LNCaP clone FGC (cell line): ENCODE measurements at places on chromosomes 16 and 17.
A peak's percentile ranks its signal among the peaks of the same experiment; 100 is the strongest.

DNA sequence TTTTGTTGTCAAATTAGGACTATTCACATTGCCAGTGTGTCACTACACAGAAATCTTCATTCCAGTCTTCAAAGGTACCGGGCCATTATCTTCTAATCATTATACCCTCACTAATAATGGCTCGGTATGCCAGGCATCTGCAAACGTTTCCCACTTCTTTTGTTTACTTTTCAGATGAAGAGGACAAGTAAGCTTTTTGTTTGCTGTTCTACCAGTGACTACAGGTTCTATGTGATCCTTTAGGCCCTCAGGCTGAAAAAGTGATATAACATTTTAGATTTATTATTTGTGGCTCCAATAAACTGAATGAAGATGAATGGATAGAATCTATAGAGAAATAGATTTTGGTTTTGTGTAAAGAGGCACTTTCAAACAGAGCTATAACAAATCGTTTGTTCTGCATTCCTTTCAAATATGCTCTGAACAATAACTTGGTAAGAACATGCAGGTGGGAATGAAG, 403 bp upstream of the KRTAP3-1 start:
- peak; percentile 81 for DNase-seq

DNA sequence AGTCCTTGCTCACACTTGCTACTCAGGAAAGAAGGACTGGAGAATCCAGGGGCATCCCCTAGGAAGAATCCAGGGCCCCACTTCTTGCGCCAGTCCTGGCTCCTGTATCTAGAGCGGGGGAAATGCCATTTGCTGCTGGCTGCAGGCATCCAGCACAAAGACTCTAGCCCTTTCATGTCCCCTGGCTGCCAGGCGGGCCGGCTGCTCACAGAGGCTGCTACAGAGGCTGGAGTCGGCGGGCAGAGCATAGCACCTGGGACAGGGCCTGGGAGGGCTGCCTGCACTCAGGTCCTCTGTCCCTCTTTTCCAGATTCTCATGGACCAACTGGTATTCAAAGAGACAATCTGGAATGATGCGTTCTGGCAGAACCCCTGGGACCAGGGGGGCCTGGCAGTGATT, 13.8 kb downstream of the SMIM5 start:
- DNase-seq, result no peak

GRCh38 chr17:17537311-17538099, 41.3 kb upstream of the RASD1 start:
- DNase-seq, result no peak

DNA sequence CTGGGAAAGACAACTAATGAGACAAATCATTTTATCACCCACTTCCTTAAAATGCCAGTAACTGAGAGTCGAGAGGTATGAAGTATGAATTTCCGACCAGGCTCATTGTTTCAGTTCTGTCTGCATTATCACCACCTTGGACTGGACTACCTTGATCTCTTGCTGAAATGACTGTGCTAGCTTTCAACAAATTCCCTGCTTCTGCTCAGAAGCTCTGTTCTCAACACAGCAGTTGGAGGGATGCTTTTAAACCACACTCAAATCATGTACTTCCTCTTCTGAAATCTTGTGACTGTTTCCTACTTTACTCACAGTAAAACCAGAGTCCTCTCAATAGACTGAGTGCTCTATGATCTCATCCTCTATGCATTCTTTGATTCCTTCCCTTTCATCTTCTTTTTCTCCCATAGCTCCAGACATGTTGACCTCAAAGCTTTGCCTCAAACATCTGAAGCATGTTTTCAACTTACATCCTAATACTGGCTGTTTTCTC, 195.8 kb downstream of the KCNJ2 start:
- DNase-seq, result no peak

GRCh38 chr17:55690105-55690508, 32.6 kb downstream of the TMEM100 start:
- no peak for DNase-seq

DNA sequence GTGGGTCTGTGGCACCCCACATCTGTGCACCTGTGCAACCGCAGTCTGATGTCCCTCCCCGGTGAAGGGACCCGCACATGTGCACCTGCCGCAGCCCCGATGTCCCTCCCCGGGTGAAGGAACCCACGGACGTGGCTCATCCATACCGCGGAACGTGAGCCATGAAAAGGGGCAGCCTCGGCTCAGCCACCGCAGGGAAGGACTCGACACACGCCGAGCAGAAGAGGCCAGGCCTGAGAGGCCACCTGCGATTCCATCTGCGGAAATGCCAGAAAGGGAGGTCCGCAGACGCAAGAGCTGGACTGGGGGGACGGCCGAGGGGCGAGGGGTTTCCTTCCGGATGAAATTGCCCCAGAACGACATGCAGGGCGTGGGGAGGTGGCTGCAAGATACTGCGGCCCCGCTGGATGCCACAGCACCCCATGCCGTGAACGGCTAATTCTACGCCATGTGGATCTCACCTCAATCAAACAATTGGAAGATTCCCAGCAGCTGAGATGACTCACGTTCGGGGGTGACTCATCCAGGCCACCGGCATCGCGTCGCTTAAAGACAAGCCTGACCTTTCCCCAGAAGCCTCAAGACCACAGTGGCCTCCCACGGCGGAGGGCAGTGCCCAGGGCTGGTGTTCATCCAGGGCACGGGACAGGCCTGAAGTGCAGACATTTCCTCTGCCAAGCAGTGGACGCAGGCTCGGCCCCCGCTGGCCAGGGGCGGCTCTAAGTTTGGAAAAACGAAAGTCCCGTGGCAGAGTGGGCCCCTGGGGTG, 21.0 kb downstream of the SOX8 start:
- peak; percentile 30 for DNase-seq
